ENCODE measurements at places on chromosomes 6 and 20.
A peak's percentile ranks its signal among the peaks of the same experiment; 100 is the strongest.

DNA sequence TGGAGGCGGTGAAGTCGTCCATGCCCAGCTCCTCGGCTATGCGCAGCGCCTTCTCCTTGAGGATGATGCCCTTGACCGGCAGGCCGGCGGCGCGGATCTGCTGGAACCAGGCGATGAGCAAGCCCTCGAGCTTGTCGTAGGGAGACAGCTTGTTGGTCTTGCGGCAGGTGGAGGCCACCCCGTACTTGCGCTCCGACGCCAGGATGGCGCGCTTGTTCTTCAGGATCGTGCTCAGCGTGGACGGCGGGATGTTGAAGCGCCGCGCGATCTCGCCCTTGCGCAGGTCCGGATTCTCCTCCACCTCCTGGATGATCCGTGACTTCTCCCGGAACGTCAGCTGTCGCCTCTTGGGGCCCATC, 435 bp downstream of the CENPB start:
- DNase-seq = no peak

GRCh38 chr6:134729561-134729960, 220.3 kb downstream of the ALDH8A1 start:
- no peak for DNase-seq

DNA sequence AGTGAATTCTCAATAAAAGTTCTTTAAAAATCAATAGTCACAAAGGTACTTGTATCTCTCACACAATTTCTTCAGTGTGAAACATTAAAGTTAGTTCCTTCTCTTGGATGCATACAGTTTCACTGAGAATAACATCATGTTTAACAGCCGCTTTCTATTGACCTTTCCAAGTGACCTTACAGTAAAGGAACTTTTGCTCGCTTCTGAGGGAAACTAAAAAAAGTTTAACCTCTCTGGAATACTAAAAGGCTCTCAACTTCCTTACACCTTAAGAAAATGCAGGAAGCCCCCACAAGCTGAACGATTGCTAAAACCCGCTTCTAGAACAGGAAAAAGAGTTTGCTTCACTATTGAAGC, 1.3 kb downstream of the RRAGD start:
- no peak for DNase-seq

- no peak for DNase-seq
These were observed 59.6 kb upstream of the AFDN start for GRCh38 chr6:167766986-167767714.

GRCh38 chr6:156866220-156867015, 89.2 kb downstream of the ARID1B start:
- DNase-seq = no peak

GRCh38 chr20:13430346-13431002, 208.3 kb downstream of the TASP1 start:
- no peak for DNase-seq

GRCh38 chr6:132286298-132287019, 114.8 kb downstream of the MOXD1 start:
- DNase-seq = no peak

DNA sequence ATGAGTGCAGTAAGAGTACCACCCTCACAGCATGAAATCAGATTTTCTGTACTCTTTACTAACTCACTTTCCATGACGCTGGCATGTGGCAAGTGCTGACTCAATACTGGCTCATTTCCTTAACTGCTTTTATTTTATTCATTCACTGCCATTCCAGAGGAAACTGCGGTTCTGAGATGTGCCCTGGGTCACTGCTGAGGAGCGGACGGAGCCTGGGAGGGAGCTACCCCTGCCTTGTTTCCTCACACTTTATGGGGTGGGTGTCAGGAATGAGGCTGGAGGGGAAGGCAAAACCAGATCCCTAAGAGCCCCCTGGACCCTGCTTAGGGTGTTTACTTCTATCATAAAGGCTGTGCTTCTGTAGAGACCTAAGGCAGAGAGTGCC, 14.4 kb downstream of the NT5E start:
- DNase-seq = no peak

DNA sequence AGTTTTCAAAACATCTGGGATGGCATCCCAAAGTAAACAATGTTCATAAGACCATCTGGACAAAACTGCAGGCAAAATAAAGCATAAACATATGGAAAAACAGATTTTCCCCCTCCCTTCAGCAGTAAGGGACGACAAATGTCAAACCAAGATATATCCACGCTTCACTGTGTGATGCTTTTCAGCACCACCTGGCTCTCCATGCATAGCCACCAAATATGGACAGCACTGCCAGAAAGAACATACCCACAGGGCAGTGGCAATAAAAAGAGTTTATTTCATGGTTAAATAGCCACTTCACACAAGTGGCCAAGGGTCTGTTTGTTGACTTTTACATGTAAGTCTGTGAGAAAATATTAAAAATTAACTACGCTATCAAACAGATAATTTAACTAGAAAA, 23.1 kb downstream of the USP45 start:
- DNase-seq = no peak

DNA sequence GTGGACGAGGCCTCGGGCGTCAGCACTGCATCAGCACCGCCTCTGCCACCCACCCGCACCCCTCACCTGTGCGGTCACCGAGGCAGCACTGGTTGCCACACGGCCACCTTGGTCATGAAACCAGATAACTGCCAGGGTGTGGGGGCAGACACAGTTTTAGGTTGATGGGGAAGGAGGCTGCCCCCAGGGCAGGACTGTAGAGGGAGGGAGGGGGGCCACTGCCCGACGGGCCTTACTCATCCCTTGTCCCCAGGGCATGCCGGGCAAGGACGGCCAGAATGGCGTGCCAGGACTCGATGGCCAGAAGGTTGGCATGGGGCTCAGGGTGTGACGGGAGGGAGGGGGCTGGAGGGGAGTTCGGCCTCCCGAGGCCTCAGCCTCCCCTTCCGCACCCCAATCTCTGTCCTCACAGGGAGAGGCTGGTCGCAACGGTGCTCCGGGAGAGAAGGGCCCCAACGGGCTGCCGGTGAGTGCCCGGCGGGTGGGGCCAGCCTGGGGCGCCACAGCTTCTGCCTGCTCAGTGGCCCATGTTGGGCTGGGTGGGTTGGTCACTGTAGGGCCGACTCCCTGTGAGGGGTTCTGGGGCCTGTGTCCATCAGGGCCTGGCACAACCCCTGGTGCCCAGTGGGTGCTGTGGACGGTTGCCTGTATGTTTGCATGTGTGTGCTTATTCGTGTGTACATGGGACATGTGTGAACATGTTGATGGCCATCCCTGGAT, 11.8 kb downstream of the COL9A3 start:
- DNase-seq = no peak

- DNase-seq = no peak
These were observed 2.4 kb downstream of the HM13 start for GRCh38 chr20:31516651-31517050.

GRCh38 chr20:62477669-62478455, 2.1 kb upstream of the GATA5 start:
- DNase-seq = no peak

GRCh38 chr6:49462599-49462926, 490 bp downstream of the MMUT start:
- no peak for DNase-seq

DNA sequence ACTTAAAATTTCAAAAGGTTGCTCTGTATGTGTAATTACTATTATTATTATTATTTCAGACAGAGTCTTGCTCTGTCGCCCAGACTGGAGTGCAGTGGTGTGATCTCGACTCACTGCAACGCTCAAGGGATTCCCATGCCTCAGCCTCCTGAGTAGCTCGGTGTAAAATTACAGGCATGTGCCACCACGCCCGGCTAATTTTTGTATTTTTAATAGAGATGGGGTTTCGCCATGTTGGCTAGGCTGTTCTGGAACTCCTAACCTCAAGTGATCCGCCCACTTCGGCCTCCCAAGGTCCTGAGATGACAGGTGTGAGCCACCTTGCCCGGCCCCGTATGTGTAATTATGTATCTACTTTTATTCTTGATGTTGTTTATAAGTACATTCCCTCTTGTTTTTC, 65.3 kb upstream of the ZNF217 start:
- no peak for DNase-seq

- DNase-seq = no peak
These were observed 1115.6 kb upstream of the CITED2 start for GRCh38 chr6:140490081-140490480.

GRCh38 chr6:114712129-114712662, 369.4 kb upstream of the HS3ST5 start:
- DNase-seq = no peak

DNA sequence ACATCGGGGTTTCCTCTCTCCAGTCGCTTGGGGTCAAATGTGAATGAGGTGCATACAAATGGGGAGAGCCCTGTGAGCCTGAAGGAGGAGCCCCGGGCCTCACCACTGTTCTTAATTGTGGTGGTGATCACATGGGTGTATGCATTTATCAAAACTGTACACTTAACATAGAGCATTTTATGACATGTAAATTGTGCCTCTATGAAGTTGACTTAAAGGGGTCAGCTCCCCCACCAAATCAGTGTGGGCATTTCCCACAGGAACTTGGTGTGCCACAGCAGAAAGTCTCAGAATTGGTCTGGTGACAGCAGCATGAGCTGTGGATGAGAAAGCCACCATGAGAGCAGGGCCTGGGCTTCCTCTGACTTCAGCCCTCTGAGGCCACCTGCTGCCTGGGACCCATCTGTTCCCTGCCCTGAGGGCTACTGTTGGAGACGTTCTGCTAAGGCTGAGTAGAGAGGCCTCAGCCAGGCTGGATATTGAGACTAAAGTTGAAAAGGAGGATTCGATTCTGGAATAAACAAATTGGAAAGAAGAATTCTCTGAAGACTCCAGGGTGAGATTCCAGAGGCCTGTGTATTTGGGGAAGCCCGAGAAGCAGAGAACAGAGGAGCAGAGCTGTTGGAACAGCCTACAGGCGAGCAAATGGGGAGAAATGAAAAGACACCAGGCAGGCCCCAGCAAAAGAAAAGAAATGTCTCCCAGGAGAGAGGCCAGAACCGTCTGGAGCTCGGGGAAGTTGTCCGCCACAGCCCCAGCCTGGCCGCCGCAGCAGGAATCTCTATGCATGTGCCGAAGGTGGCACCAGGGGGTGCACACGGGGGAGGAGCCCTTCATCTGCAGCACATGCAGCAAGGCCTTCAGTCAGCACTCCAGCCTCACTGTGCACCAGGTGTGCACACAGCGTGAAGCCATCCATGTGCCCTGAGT, 37.6 kb upstream of the XRN2 start:
- no peak for DNase-seq

GRCh38 chr6:16450285-16450684, 211.9 kb downstream of the GMPR start:
- DNase-seq = no peak

DNA sequence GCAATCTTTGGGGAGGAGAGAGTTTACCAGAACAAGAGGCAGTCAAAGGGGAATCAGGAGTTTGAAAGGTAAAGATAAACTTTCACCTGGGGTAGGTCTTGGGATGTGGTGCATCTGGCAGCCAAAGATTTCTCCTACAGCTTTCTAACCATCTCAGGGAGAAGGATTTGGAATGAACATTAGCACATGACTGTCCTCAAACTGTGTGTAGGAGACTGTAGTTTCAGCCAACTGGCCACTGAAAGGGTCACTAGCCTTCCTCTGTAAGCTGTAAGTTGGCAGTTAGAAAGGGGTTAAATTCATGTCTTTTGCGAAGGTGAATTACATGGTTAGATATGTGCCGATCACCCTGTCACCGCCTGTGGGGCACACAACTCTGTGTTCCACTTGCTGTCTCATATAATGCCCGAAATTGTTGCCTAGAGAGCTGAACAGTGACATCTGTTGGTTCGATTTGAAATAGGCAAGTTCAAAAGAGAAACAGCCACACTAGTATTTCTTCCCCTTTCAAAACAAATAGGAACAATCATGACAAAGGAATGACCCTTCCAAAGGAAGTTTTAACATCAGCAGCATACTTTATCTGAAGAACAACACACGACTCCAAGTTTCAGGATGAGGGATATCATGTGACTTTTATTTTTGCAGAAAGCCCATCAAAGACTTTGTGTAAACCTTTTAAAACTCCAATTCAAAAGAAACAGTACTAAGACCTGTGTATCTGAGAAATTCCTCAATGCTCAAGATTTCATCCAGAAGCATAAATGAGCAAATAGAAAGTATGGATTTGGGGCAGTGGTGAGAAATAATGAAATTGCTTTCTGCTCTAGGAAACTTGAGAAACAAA, 1.1 kb upstream of the OPN5 start:
- peak; percentile 7 for DNase-seq

- DNase-seq = no peak
These were observed 196.1 kb downstream of the LY86 start for GRCh38 chr6:6784514-6785162.

DNA sequence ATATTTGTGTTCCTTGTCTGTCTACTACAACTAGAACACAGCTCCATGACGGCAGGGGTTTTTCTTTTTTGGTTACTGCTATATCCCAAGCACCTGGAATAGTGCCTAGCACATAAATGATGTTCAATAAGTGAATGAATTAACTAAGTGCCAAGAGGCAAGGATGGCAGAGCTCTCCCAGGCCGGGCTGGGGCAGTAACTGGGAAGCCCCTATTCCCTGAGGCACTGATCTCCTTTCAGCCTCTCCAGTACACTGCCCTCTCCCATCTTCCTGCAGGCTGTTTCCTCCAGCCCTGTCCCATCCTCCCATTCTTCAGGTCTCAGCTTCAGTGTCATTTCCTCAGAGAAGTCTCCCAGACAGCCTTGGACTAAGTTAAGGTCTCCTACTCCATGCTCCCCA, 29.0 kb upstream of the SPDEF start:
- DNase-seq = no peak

DNA sequence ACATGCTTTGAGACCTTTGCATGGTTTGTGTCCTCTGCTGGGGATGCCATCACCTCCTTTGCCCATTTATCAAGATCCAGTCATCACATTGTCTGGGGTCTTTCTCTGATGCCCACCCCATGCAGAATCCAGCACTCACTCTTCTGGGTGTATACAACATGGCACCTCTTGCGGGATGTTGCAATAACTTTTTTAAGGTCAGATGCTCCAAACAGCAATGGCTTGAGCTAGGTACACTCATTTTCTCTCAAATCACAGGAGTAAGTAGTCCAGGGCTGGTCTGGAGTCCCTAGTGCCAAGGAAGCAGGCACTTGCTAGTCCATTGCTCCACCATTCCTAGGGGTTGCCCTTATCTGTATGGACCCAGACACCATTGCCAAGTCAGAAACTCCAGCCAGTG, 196.6 kb upstream of the KCNG1 start:
- no peak for DNase-seq

DNA sequence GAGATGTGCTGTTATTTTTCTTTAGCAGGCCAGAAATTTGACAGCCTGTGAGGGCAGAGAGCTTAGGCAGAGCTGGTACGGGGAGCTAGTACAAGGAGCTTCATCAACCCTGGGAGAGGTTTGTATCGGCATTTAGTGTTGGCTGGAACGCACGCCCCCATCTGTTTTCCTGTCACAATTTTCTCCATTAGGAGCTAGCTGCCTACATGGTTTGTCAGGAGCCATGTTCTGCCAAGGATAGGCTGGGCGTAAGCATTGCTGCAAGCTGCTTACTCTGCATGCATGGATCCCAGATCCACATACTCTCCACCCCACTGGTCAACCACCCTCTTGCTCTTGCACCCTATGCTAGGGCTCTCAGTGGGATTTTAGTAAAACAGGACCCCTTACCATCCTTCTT, 449.0 kb upstream of the CHD6 start:
- no peak for DNase-seq

GRCh38 chr6:142881761-142882160, 63.2 kb downstream of the HIVEP2 start:
- DNase-seq = no peak

Data from activated CD4-positive, alpha-beta T cell treated with anti-CD3 and anti-CD28 coated beads for 24 hours (primary cell).